ENCODE measurements at places on chromosomes 3 and 15. TPM values are rescaled to one million over a fixed set of nuclear protein-coding genes. Genes with fewer than 3 reads are reported as not detected.

The TMEM207 gene
- not detected for total RNA-seq

GRCh38 chr3:50978991-50979667 is 304.4 kb downstream of the DOCK3 start:
- no peak for DNase-seq

DNA sequence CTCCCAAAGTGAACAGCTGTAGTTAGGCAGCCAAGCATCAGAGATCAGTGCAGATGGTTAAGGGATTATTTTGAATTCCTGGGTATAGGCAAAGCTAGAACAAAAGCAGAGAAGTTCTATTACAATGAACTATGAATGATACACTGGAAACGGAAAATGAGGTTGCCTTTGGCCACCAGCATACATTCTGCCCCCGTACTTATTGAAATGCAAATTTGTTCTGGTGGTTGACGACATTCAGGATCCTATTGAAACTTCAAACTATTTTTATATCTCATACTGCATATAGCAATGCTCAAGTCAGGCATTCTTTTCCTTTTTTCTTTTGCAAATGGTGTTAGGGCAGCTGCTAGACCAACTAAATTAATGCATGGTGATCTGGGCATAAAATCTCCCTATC is 61.7 kb downstream of the SLC12A1 start:
- no peak for DNase-seq

DNA sequence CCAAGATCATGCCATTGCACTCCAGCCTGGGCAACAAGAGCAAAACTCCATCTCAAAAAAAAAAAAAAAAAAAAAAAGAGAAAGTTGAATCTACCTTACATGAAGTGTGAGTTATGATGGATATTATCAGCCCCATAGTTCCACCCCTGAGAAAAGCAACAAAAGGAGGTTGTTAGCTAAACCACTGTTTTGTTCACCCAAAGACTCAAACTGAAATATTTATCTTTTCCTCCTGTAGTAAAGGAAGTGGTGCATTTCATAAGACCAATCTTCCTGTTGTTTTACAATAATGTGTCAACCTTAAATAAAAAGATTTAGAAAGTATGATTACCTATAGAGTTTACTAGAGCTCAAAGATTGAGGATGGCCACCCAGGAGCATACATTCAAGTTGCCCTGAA is 18.7 kb upstream of the TRMT10C start:
- DNase-seq = no peak

DNA sequence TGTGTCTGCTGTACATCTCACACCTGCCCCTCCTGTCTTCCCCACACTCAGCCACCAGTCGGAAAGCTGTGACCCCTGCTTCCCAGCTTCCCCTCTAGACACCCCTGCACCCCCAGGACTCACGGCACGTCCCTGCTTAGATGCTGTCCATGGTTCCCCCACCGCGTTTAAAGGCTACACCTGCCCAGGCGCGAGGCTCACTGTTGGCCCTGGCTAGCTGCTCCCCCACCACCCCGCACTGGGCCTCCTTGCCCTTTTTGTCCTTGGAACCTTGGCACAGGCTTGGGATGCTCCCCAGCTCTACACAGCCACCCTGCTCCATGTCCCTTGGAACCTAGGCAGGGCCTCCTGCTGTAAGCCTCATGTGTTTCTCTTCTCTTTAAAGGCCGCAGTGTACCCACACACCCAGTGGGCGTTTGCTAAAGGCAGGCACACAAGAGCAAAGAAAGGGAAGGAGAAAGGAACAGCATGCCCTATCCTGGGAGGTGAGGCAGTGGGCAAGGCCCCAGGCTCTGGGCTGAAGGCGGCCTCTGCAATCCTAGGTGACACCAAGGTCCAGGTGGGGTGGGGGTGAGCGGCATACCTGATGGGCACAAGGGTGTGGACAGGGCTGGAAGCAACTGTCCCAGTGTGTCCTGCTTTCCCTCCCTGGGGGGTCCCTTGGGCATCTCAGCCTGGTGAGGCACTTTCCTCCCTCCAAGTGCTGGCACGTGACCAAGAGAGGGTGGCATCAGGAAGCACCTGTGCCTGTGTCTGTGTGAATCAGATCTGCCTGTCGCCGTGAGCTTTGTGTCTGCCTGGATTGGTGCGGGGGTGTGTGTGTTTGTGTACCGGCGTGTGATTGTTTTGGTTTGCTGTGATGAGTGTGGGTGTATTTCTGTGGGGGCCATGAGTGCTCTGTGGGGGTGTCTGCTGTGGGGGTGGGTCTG is 54.4 kb downstream of the TPRA1 start:
- no peak for DNase-seq

All from activated naive CD4-positive, alpha-beta T cell treated with anti-CD3 and anti-CD28 coated beads, Interleukin-2, amount 50 U/mL, for 72 hours (primary cell).